ELR (cell line): ENCODE measurements at places on chromosomes 3 and 15.
A peak's percentile ranks its signal among the peaks of the same experiment; 100 is the strongest.

DNA sequence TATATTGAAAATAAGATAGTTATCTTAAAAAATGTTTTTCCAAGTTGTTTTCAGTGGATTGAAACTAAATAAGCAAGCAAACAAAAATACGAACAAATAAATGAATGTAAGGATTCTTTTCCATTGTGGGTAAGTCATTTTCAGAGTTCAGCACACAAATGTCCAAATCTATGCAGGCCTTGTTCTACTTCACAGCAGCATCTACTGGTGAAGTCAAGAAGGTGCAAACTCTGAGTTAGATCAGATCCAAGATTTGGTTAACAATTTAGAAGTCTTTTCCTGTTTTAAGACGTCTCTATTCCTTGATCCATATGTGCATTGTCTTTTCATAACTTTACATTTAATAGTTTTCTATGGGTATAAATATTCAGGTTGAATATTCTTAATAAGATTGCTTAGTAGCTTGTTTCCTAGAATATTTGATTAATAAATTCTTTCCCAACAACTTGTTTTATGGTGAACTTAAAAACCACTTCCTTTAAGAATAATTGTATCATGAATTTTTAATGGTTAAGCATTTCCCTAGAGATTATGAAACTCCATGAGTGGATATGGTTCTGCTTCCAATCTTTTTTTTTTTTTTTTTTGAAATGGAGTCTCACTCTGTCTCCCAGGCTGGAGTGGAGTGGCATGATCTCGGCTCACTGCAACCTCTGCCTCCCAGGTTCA, 10.5 kb downstream of the PTX3 start:
- DNase-seq: peak; percentile 70

- DNase-seq: no peak
Observed at GRCh38 chr3:33394403-33395054, 45.7 kb downstream of the UBP1 start.

DNA sequence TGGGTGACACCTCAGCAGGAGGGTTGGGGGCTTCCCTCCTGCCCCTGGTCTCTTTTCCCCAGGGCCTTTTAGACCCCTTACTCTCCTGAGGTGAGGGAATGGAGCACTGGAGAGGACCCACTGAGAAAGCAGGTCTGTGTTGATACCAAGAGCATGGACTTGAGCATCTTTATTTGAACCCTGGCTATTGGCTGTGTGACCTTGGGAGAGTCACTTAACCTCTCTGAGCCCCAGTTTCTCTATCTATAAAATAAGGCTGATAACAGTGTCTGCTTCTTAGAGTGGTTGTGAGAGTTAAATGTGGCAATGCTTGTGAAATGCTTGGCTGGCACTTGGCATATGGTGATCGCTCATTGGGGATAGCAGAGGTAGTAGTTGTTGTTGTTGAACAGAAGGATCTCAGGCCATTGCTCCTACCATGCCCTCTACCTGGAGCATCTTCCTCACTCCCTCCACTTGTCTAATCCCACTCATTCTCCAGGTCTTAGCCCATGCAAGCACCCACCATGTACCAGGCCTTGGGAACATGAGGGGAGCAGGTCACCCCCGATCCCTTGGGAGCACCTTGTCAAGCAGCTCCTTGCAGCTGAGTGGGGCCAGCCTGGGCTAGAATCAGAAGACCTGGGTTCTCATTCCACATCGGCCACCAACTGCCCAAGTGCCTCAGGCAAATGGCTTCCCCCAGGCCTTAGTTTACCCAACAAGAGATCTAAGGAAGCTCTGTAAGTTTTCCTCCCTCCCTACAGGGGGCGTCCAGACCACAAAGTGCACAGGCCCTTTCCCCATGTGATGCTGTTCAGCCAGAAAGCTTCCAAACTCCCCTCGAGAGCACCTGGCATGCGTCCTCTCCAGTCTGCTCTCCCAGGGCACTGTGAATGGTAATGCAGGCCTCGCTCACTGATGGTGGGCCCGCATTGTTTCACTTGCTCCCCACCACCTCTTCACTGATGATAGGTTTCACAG, 96.7 kb downstream of the LSM3 start:
- peak; percentile 35 for DNase-seq

DNA sequence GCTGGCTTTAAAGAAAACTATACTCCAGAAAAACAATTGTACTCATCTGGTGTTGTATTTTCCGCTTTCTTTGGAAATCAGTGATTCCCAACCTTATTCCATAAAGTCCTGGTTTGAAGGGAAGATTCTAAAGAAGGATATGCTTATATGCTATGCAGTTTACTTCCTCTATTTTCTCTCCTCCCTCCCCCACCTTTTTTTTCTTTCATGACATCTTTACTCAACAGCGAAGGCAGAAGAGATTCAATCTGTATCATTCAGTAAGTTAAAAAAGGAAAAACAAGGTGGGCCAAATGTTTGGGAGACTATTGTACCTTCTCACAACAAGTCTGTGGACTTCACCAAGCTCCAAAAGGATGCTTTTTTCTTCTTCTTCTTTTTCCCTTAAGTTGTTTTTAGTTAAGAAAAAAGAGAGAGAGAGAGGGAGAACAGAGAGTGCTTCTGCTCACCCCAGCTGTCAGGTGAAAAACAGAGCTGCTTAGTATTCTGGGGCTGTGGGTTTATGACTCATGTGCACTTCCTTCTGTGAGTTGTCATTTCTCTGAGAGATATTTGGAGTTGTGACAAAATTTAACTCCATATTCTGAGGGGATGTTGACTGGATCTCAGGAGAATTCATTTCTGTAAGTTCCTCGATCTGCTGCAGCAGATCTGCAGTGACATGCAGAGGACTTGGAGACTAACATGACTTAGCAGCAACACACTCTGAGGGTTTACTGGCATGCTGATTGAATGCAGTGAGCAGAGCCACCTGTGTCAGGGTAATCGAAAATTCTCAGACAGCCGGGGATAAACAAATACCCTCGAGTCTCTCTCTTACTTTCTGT, 70.7 kb downstream of the SSR3 start:
- DNase-seq: peak; percentile 84

DNA sequence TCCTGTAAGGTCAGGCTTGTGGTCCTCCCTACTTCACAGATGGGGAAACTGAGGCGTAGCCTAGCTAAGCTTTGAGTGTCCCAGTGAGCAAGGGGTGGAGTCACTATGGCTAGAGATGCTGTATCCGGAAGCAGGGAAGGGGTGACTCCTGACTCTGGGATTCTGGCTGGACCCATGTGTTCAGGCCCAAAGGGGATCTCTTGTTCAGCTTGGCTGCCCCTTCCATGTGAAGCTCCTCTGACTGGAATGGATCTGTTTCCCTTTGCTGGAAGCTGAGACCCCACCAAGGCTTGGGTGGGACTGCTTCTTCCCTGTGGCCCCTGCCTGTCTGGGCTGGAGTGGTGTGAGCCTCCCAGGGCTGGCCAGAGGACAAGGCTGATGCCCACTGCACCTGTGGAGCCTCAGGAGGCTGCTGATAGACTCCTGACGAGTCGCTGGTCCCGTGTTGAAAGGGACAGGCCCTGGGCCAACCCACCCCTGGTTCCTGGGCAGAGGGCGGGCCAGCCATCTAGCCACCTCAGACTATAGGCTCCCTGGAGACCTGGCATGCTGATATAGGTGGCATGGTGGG, 1.0 kb downstream of the MAPKAPK3 start:
- DNase-seq: no peak

GRCh38 chr3:189049458-189050236, 122.1 kb upstream of the TPRG1 start:
- DNase-seq: peak; percentile 23

DNA sequence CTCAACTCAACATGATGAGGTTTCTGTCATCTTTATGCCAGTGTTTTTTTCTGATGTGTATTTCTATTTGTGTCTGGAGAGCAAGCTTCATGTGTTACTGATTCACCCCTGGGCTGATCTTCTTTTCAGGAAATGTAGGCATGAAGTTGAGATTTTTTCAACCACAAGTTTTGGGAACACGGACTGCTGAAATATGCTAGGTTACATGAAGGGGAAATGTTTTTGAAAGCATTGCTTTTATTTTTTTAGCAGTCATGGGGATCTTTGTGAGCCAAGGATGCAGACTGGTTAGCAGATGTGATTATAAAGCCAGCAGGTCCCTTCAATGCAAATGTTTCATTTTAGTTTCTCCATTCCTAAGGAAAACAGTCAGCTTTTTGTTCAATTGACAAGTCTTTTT, 219.3 kb upstream of the COL8A1 start:
- no peak for DNase-seq

DNA sequence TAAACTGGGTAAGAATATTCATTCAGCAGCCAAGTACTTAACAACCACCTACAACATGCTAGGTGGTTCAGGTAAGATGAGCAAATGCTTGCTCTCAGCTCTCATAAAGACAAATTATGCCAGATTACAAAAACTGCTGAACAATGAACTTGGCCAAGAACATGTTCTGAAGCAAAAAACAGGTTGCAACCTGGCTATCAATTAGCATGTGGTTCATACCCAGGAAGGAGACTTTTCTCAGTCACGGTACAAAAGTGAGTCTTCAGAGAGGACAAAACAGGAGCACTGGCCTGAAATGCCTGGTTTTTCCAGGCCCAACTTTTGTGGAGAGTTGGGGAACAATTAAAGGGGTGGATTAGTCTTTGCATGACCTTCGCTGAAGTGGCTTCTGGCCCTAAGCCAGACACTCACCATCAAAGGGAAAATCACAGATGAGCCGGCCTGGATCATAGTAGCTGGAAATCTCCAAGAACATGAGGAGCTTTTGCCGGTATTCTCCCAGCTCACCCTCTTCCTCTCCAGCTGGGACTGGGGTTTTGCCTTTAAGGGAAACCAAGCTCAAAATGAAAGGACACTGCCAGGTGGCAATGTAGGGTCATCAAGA, 7.6 kb upstream of the PLA2G4F start:
- no peak for DNase-seq

GRCh38 chr3:57985176-57985983, 22.8 kb upstream of the FLNB start:
- no peak for DNase-seq

DNA sequence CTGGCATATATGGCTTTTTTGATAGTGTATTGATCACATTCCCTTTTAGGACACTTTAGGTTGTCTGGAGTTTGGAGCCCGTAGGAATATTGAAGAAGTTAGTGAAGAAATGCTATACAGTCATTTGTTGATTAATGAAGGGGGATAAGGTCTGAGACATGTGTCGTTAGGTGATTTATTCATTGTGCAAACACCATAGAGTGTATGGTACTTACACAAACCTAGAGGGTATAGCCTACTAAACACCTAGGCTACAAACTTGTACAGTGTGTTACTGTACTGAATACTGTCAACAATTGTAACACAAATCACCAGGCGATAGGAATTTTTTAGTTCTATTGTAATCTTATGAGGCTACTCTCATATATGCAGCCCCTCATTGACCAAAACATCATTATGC, 3.3 kb downstream of the TPM1 start:
- no peak for DNase-seq
